Skin of body (tissue), 3 donors: ENCODE measurements at places on chromosomes 5 and 9.

DNA sequence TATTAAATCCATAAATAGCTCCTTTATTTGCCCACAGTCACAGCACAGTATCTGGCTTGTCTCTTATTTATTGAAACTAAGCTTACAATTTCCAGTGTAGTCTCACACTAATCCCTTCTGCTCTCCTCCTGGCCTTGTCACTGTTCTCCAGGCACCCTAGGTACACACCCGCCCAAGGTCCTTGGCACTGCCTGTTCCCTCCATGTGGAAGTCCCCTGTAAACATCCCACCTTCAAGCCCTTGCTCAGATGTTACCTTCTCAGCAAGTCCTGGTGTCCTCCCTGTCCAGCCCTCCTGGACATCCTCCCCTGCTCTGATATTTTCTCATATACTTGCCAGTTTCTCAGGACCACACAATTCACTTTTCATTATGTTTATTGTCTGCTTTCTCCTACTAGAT is 44.2 kb upstream of the CFAP157 start:
- no peak for DNase-seq

DNA sequence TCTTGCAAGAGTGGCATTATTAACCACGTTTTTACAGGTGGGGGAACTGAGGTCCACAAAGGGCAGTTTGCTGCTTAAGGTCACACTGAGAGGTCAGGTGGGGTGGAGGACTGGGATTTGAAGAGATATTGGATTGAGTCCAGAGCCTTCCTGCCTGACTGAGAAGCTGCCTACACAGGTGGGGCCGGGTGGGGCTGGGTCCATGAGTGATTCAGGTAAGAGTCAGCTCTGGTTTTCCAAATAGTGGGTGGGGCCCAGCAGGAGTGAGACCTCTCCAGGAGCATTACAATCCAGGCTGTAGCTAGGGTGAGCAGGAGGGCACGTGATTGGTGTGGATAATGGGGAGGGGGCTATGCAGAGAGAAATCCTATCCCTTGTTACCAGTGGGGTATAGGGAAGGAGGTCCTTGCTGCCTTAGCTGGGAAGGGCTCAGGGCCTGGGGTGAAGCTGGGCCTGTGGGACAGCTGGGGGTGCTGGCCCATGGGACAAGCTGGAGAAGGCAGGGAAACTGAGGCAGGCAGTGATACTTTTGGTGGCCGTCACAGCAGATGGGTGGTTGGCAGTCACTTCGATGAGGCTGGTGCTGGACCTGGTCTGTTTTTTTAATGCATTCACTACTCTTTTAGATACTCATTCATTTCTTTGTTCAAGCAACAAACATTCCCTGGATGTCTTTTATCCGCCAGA is 2.9 kb upstream of the PTGS1 start:
- DNase-seq = no peak

- DNase-seq = no peak
Observed at GRCh38 chr5:73825736-73826135, 199.7 kb downstream of the ARHGEF28 start.

DNA sequence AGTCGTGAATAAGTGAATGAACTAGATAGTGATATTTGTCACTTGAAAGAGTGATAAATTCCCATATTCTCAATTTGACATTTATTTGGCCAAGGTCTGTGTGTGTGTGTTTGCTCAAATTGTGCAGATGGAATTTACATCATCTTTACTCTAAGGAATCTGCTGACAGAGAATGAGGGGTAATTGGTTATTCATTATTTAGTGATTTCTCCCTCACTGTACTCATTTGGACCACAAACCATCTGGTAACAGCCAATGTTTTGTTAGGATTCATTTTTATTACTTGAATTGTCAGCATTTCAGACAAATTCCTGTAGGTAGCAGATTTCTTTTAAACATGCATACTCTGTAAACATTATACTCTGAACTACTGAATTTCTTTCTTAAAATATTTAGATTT is 15.6 kb downstream of the VCAN start:
- DNase-seq = no peak

DNA sequence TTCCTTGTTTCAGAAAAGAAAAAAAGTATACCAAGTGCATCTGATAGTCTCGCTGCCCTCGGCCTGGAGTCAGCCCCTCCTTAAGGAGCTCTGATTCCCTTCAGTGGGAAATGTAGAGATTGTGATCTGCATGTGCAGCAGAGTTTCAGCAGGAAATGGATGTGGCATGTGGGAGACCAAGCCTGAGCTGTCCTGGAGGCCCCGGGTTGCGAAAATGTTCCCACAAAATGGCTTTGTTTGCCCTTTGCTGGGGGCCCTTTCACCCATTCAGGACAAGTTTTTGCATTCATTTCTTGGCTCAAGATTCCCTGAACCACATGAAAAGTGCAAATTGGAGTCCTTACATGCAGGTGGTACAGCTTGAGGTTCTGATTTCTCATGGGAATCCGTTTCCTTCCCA is 230.9 kb downstream of the GADD45G start:
- DNase-seq = no peak

DNA sequence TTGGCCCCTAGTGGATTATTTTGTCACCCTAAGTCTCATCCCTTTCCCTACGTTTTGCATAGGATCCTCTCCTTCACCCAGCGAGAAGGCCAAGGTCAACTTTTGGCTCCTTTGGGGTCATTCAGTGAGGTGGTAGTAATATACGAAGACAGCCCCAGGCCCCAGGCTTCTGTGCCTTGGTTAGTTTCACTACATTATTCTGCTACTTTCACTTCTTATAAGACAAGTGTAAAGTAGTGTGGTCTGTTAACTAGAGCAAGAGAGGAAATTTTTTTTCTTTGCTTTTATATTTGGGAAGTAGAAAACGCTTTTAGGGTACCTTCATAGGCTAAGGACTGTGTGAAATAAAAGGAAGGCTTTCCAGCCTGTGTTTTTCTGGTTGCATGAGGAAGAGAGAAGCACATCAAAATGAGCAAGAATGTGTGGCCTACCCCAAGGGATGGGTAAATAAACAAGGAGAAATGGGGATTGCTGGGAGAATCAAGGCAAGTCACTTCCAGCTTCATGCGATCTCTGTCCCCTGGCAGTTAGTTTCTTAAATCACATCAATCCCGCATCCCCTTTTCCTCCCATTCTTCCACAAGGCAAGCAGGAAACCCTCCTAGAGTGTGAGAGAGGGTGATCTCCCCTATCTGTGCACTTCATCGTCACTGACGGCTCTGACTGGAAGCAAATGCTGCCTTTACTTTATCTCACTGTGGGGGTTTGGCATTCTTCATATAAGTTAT is 677.0 kb upstream of the WWC1 start:
- DNase-seq = no peak

GRCh38 chr5:115096034-115096769 is 73.5 kb downstream of the TRIM36 start:
- no peak for DNase-seq

DNA sequence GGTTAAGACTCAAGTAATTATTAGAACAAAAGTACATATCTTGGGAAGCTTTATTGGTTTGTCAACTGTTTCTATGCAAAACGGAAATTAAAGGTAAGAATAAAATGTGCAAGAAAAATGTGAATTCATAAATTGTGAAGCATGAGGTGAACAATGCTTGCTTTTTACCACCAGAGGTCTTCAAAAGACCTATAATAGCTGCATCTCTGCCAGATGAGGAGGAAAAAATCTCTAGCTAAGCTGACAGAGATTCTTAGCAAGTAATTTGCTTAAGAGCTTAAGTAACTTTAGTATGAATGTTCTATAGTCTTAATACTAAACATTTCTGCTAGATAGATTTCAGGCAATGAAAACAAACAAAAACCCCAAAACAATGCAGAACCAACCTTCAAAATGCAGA is 54.1 kb downstream of the MRPS30 start:
- DNase-seq = no peak

DNA sequence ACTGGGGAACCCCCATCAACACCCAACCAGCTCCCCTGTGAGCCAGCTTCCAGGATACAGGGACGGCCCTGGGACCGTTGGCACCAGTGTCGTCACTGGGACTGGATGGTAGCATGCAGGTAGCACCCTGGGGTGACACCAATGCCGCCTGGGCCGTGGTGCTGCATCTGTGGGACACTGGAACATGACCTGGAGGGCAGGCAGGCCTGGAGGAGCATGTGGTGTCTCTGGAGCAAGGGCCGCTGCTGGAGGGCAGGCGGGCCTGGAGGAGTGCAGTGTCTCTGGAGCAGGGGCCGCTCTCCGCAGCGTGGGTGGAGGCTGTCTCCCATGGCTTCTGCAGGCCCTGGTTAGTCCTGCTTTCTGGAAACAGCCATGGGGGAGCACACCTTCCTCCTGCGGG is 13.1 kb downstream of the LPCAT1 start:
- DNase-seq = no peak

DNA sequence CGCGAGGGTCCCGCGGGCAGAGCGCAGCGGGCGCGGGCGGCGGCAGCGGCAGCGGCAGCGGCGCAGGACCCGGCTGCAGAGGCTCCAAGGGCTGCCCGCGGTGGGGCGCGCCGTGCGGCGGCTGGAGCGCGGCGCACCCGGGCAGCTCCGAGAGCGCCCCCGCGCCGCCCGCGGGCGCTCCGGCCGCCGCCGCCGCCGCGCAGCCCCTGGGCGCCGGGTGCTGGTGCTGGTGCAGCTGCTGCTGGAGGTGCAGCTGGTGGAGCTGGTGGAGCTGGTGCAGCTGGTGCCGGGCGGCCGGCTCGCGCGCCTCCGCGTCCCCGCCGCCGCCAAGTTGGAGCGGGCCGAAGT is 644 bp downstream of the IER5L start:
- no peak for DNase-seq

GRCh38 chr5:101543780-101544179 is 640.7 kb upstream of the ST8SIA4 start:
- DNase-seq = no peak

DNA sequence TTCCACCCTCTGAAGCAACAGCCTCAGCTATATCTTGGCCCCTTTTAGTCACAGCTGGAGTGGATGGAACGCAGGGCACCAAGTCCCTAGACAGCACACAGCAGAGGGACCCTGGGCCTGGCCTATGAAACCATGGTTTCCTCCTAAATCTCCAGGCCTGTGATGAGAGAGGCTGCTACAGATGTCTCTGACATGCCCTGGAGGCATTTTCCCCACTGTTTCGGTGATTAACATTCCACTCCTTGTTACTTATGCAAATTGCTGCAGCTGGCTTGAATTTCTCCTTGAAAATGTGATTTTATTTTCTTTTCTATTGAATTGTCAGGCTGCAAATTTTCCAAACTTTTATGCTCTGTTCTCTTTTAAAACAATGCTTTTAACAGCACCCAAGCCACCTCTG is 384.8 kb downstream of the PRR16 start:
- DNase-seq = no peak

- peak; percentile 44 for DNase-seq
Observed at GRCh38 chr9:127308652-127309434, 44.3 kb downstream of the GARNL3 start.

DNA sequence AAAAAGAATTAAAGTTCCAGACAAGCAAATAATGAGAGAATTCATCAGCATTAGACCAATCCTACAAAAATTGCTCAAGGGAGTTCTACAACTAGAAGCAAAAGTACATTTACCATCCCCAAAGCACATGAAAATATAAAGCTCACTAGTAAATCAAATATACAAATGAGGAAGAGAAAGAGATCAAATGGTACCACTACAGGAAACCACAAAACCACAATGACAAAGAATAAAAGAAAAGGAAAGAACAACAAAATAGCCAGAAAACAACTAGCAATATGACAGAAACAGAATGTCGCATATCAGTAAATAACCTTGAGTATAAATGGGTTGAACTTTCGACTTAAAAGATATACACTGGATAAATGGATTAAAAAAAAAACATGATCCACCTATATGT is 739.0 kb downstream of the DTWD2 start:
- DNase-seq = no peak

GRCh38 chr5:180494510-180495181 is 467 bp downstream of the CNOT6 start:
- no peak for DNase-seq

GRCh38 chr9:89449261-89449671 is 48.6 kb downstream of the SEMA4D start:
- DNase-seq = no peak

DNA sequence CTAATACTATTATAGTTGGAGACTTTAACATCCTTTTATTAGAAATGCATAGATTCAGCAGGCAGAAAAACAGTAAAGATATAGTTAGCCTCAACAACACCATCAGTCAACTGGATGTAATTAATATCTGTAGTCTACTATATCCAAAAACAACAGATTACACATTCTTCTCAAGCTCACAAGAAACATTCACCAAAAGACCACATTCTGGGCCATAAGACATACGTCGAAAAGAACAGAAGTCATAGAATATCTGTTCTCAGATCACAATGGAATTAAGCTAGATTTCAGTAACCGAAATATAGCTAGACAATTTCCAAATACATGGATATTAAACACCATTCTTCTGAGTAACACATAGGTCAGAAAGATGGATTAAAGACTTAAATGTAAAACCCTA is 336.6 kb upstream of the RPS23 start:
- DNase-seq = no peak

DNA sequence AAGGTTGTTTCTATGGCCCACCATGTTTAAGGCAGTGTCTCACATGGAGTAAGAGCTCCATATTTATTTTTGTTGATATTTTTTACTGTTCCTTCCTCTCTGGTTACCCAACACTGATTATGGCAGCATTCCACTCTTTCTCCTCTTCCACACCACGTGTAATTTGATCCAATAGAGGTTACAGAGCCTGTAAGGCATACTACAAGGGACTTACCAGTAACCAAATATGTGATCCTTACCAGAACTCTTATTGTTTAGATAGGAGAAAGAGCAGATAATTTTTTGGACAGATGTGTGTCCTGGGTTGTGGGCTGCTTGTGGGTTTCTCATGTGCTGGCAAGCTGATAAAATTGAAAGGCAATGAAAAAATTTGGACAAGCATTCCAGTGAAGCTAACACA is 261.3 kb downstream of the TMEM167A start:
- no peak for DNase-seq

DNA sequence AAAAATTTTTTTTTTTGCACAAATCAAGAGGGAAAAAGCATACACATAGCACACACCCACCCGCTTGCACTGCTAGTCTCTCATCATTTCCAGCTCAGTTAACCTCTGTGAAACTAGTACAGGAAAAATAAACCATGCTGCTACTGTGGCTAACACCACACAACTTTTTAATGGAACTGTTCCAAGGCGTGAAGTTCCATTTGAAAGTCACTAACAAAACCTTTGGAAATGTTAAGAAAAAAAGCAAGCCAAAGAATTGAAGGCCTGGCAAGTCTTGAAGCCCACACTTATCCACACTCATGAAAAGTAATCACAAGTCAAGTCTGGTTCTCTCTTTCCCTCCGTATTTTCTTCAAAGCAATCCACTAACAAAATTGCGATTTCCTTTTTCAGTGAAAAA is 116.3 kb downstream of the FANCC start:
- DNase-seq = no peak

GRCh38 chr5:38752622-38753021 is 93.2 kb upstream of the OSMR start:
- peak; percentile 83 for DNase-seq

GRCh38 chr5:133944263-133945185 is 23.9 kb downstream of the C5orf15 start:
- no peak for DNase-seq

- no peak for DNase-seq
Observed at GRCh38 chr9:116096046-116096445, 57.5 kb upstream of the PAPPA start.

- DNase-seq = no peak
Observed at GRCh38 chr5:100464418-100464817, 70.8 kb upstream of the FAM174A start.
